Activated T-helper 1 cell treated with anti-CD3 and anti-CD28 coated beads, Interleukin-12 subunit alpha, Interleukin-12 subunit beta, Interleukin-2, Interleukin-4 antibody, amounts not matched to agents 30 ng/mL and 10 ng/mL and 1 ng/mL, durations not matched to agents 14 hours and 24 hours and 36 hours (primary cell): ENCODE measurements at places on chromosomes 16 and 17. TPM values are rescaled to one million over a fixed set of nuclear protein-coding genes. Genes with fewer than 3 reads are reported as not detected.

IL21R gene
- 101 and 104 TPM in 2 replicates for total RNA-seq

FAM20A gene
- not detected in 2 replicates for total RNA-seq

CCL3 gene
- 1,244 and 1,261 TPM in 2 replicates for total RNA-seq

CCL1 gene
- total RNA-seq = 264 and 266 TPM in 2 replicates

MT2A gene
- total RNA-seq = 348 and 365 TPM in 2 replicates

KCNH6 gene
- total RNA-seq = not detected in 2 replicates

CES3 gene
- 5.6 and 7.3 TPM in 2 replicates for total RNA-seq

PRSS22 gene
- total RNA-seq = not detected in 2 replicates

PROCA1 gene
- 4.4 and 5.2 TPM in 2 replicates for total RNA-seq

CNTNAP4 gene
- total RNA-seq = not detected in 2 replicates

SSTR5 gene
- total RNA-seq = not detected in 2 replicates

CALB2 gene
- not detected in 2 replicates for total RNA-seq

NUP88 gene
- 165 and 170 TPM in 2 replicates for total RNA-seq

KRT33A gene
- total RNA-seq = not detected in 2 replicates

C16orf96 gene
- 0.17 TPM in 1 of 2 replicates, not detected in the other for total RNA-seq

CCL13 gene
- total RNA-seq = not detected in 2 replicates

GAST gene
- total RNA-seq = not detected in 2 replicates
